ENCODE measurements at places on chromosomes 3 and 15. TPM values are rescaled to one million over a fixed set of nuclear protein-coding genes. Genes with fewer than 3 reads are reported as not detected.

DNA sequence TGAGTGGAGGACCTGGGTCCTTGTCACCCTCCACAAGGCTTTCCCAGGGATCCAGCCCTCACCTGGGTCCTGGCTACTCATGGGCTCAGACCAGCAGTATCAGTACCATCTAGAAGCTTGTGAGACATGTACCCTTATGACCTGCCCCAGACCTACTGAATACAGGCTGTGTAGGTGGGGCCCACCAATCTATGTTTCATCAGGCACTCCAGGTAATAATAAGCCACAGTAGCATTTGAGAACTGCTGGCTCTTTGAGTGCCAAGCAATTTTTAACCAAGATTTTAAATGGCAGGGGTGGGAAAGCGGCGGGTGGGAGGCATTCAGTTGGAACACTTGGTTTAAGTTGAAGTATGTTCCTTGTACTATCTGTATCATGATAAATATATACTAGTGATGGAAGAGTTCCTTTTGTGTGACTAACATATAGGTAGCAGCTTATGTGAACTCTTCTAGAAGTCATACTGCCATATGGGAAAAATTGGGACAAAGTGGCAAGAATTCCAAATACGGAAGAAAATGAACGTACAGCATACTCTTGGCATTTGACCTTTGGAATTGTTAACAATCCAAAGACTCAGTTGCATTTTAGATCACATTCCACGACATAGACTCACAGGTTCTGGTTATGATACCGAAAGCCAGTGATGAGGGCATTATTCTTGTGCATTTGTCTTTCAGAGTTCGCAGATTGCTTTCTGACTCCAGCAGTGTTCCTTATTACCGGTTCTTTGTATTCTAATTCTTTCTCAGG, 190.4 kb downstream of the GHSR start:
- DNase-seq, result no peak

DNA sequence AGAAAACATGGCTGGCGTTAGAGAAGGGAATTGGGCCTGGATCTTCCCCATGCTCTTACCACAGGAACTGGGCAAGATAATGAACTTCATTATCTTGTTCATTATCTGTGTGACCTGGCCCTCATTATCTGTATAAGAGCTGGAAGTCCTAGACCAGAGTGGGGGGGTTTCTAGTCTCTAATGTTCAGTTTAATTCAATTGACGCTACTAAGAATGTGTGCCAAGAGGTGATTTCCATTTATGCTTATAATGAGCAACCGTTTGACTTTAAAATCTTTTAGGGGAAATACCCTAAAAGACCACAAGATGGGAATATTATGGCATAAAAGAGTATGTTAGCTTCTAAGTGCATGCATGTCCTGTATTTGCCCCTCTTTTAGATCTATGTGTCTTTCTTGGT, 59.1 kb upstream of the CSTA start:
- DNase-seq, result no peak

DNA sequence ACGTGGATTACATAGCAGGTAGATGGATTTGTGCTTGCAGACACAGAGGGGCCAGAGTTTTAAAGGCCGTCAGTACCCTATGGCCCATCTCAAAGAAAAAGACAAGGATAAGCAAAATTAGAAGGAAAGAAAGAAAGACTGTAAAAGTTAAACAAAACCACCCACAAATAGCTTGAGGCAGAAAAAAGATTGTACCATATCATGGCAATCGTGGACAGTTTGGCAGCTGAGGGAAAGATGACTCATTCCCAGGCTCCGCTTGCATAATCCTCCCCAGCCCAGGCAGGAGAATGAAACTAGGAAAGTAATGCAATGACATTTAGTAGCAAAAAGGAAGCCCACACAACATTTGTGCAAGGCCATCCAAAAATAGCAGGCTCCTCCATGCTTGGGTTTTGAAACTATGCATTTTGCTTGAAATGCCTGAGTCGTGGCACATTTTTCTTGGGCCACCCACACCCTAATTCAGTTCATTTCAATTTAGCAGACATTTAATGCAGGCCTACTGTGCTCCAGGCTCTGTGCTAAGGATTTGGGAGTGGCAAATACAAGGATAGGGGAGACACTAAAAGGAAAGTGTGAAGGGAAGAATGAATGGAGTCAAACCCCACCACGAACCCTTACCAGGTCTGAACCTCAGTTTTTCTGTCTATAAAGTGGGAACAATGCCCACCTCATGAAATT, 40.9 kb upstream of the SMAD3 start:
- DNase-seq, result peak; percentile 88

DNA sequence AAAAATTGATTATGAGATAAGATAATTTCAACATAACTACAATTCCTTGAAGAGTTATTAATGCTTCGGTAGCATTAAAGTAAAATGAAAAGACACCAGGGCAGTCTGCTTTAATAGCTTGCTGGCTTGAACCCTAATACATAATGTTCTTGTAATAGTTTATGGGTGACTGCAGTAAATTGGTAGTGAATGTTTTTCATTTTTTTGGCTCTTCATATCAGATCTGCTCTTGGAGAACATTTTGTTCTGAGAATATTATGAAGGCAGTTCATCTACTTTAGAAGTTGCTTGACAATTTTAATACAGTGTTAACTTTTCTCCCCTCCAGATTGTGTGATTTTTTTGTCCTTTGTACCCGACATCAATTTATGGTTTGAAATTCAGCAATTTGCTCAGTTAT, 128.4 kb downstream of the ZBTB20 start:
- DNase-seq, result no peak

DNA sequence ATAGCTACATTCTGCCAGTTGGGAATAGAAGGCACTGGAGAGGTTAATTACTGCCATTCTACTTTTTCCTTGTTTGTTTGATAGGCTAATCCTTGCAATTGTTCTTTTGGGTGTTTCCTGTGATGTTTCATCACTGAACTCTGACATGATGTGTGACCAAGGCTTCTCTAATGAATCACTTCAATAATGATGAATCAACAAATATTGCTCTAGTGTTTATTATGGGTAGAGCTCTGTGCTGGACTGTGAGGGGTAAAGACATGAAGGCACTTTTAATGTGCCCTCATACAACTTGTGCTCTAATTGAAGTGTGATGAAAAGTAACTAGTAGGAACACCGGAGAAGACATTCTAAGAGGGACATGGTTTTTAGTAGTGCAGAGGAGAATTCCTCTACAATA, 233.6 kb downstream of the WDR72 start:
- no peak for DNase-seq

DNA sequence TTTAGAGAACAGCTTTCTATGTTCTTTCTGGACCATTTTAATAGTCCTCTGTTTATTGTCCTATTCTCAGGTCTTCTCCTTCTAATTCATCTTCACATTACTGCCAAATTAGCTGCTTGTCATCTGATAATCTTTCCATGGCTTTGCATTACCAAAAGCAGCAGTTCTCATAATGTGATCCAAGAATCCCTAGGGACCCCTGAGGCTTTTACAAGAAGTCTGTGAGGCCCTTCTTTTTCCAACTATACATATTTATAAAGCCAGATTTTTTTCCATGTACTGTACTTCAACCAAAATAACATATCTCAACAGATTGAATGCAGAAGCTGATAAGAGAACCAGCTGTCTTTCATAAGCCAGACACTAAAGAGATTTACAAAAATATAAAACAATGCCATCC, 162.5 kb upstream of the BFSP2 start:
- no peak for DNase-seq

- no peak for DNase-seq
Measured at GRCh38 chr3:183777016-183777618, 48.3 kb downstream of the MAP6D1 start.

- no peak for DNase-seq
Measured at GRCh38 chr3:19901337-19901736, 32.7 kb downstream of the EFHB start.

- DNase-seq, result peak; percentile 2
Measured at GRCh38 chr3:135007607-135008006, 212.5 kb downstream of the EPHB1 start.

- no peak for DNase-seq
Measured at GRCh38 chr3:146142757-146143156, 18.2 kb downstream of the PLOD2 start.

DNA sequence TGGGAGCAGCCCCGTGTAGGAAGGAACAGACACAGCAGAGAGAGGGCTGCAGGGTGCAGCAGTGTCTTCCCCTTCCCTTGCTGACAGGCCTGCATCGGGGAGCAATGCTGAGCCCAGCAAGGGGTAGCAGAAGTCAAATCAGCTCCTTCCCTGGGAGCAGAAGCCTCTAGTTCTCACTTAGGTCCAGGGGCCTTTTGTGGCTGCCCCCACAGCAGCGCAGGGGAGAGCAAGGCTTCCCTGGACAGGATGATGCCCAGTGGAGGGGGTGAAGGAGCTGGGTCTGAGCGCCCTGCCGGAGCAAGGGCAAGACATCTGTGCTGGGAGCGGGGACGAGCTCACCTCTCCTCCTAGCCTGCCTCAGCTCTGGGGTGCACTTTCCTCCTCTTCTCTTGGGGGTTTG, 827 bp downstream of the PLCB2 start:
- no peak for DNase-seq

DNA sequence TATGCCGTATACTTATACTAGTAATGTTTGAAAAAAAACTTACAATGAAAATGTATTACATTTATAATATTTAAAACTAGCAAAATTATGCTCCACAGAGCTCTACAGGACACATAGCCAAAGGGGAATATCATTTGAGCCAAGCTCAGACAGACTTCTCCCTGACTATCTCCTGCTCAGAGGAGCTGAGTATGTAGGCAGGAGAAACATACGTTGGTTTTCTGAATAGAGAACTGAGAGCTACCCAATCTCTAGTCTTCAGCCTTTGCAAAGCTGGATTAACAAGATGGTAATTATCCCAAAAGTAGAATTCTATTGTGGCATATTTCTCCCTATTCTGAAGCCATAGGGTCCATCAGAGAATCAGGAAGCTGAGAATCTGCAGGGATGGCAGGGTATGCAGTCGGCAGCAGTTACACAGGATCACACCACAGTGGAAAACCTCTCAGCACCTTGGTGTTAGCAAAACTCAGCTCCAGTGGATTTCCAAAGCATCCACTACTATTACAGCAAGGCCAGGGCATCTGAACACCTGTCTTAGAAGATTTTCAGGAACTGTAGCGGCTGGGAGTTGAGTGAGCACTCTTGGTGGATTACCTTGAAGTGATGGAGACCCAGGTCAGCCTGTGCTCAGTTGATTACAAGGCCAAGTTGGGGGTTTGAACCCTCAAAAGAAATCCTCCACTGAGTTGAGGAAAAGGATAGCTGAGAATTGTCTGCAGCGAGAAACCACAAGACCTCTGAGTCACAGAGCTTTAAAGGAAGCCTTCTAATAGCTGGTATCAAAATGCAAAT, 30.1 kb downstream of the GPR15 start:
- DNase-seq, result no peak

- no peak for DNase-seq
Measured at GRCh38 chr15:77644543-77645247, 12.0 kb upstream of the LINGO1 start.

GRCh38 chr3:126751611-126752302, 47.7 kb downstream of the CHCHD6 start:
- DNase-seq, result no peak

DNA sequence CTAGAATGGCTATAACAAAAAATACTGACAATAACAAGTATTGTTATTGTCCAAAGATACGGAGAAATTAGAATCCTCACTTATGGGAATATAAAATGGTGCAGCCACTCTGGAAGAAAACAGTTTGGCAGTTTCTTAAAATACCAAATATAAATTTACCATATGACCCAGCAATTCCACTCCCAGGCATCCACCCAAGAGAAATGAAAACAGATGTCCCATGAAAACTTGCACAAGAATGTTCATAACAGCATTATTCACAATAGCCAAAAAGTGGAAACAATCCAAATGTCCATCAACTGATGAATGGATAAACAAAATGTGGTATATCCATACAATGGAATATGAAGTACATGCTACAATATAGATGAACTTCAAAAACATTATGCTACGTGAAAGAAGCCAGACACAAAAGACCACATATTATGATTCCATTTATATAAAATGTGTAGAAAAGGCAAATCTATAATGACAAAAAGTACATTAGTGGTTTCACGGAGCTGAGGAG, 9.4 kb downstream of the AAGAB start:
- DNase-seq, result no peak

GRCh38 chr3:194870394-194871110, 184.9 kb downstream of the FAM43A start:
- peak; percentile 40 for DNase-seq

- DNase-seq, result peak; percentile 28
Measured at GRCh38 chr15:68055224-68055705, 1.1 kb downstream of the PIAS1 start.

DNA sequence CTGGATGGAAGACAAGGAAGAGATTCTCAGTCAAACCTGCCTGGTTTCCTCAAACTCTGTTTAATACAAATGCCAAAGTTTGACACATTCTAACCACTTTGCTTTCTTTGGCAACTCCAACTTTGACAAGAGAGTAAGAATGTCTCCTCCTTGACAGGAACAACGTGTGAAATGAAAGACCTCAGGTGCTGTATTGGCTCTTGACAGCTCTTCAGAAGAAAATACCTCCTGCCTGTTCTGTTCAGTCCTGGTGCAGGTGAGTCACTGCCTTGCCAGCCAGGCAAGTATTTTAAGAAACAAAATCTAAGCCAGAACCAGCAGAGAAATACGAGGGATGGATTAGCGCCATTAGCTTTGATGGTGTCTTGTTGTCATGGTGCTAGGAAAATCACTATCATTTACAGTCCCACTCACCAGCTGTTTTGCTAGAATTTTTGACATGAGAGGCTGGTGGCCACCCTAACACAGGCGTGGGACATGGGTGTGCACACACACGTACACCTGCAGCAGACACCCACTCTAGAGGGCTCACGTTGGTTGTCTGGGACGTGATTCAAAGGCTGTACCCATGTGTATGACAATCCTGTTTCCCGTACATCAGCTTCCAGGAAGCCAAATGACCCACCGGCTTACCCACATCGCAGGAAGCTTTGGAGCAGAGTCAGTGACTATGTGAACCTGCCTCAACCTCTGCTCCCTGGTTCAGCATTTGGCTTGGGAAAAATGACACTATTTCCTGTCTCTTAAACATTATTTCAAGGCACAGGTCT, 60.4 kb downstream of the CCNL1 start:
- no peak for DNase-seq

DNA sequence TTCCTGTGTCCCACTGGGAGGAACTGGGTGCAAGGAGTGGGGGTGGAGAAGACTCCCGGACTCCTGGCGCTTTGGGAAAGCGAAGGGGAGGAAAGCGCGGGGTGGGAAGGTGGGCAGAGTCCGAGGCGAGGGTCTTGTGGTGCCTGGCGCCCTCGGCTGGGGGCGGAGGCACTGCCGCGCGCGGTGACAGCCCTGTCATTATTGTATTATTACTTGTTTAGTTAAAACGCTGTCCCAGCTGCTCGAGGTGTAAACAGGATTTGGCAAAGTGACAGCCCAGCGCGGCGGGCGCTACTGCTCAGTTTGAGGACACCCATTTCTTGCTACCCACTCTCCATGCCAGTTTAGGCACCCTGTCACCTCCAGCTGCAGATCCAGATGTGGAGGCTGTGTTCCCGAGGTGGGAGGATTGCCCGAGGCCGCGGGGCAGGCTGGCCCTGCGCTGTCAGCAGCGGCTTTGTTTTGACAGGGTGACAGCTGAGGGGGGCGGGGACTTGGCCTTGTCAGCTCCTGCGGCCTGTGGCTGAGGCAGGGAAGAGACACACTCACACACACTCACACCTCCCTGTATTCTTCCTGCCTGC, 1.0 kb downstream of the KAT2B start:
- DNase-seq, result no peak

The SCAANT1 gene
- polyA plus RNA-seq, result not detected

The PTX3 gene
- 0.40 TPM for polyA plus RNA-seq

The GUCA1C gene
- polyA plus RNA-seq, result 0.43 TPM

The TM6SF1 gene
- polyA plus RNA-seq, result 0.16 TPM

The PLD1 gene
- 2.7 TPM for polyA plus RNA-seq

The GOLGA6A gene
- polyA plus RNA-seq, result not detected

The WWTR1 gene
- 12.6 TPM for polyA plus RNA-seq

The ATP13A4 gene
- polyA plus RNA-seq, result not detected
